Activated T-helper 1 cell treated with anti-CD3 and anti-CD28 coated beads, Interleukin-2, amount 50 U/mL, for 16 hours (primary cell): ENCODE measurements at places on chromosomes 7 and 10.
A peak's percentile ranks its signal among the peaks of the same experiment; 100 is the strongest.

GRCh38 chr7:7237978-7238267 is 55.6 kb downstream of the C1GALT1 start:
- no peak for DNase-seq

- no peak for DNase-seq
Measured at GRCh38 chr7:36289833-36290661, 99.6 kb upstream of the ANLN start.

DNA sequence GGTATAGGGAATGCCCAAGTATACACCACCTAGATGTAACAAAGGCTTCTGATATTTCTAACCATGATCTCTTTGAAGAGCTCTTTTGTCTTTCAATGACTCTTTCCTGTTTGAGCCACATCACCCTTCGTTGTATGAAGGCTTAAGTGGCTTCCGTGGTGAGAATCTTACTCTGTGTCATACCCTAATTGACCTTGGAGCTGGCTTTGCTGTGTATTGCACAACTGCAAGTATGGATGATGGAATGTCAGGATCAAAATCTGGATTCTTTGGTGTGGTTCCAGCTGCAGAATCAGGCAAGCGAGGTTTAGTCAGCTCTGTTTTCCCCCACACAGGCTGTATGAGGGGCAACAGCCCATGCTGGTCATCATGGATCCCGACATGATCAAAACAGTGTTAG is 16.0 kb downstream of the CYP3A43 start:
- no peak for DNase-seq

GRCh38 chr7:43341132-43341531 is 228.7 kb downstream of the HECW1 start:
- DNase-seq, result no peak

DNA sequence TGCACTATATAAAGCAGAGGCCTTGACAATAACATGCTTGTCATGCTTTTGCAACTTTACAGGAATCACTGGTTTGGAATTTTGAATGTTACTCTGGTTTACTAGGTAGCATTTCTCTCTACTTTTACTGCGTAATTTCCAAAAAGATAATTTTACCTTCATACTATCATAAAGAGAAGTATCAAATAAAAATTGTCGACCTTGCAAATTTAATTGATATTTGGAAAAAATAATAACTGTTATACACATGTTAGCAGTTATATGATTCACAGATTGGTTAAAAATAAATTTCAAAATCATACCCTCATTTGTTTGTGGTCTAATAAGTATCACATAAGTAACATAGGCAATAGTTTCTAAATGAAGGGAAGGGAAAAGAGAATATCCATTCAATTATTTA is 228.5 kb upstream of the CACNA2D1 start:
- no peak for DNase-seq

DNA sequence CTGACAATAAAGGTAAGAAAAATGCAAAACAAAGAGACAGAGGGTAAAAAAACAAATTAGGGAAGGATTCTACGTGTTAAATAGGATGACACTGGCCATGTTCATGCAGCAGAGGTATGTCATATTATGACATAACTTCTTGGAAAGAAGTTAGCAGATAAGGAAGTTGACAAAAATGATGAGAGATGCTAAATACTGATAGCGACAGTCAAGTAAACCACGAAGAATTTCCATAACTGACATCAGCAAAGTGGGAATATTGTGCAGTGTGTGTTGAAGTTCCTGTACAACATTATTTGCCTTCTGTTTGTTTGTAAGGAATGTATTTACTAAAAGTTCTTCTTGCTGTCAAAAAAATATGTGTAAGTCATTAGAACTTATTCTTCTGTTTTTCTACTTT is 29.5 kb downstream of the MDH2 start:
- no peak for DNase-seq

GRCh38 chr7:98394377-98394836 is 6.5 kb downstream of the BAIAP2L1 start:
- DNase-seq, result no peak

DNA sequence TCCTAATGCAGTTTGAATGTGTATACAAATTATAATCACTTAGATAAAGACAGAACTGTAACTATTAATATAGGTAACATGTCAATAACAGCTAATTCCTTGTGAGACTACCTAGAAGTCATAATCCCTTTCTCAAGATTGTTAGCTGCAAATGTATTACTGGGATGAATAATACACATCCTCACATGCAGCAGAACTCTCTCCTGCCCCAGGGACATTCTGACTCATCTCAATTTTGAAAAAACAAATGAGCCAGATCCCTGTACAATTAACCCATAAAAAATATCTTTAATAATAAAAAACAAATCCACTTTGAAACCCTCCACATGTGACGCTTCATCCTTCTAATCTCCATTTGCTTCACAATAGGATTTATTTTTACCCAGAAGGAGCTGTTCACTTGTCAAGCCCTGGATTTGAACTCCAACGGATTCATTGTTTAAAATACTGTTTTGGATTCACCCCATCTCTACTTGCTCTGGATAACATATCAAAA is 428.4 kb upstream of the TEX47 start:
- no peak for DNase-seq

DNA sequence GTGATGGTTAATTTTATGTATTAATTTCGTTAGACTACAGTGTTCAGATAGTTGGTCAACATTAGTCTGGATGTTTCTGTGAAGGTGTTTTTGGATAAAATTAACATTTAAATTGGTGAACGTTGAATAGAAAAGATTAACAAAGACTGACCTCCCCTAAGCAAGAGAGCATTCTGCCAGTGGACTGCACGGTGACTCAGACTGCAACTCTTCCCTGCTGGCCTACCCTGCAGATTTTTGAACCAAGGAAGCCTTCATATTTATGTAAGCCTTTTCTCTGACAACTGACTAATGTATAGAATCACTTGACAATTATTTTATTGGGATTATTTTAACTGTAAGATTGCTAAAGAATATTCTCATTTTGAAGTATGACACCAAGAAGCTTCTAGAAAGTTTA is 7.9 kb upstream of the ZNF248 start:
- no peak for DNase-seq

GRCh38 chr7:133568544-133568943 is 315.7 kb downstream of the EXOC4 start:
- DNase-seq, result no peak

- DNase-seq, result no peak
Measured at GRCh38 chr10:122019414-122019975, 30.5 kb downstream of the TACC2 start.

GRCh38 chr7:140696024-140696679 is 356 bp upstream of the NDUFB2 start:
- DNase-seq, result peak; percentile 88

DNA sequence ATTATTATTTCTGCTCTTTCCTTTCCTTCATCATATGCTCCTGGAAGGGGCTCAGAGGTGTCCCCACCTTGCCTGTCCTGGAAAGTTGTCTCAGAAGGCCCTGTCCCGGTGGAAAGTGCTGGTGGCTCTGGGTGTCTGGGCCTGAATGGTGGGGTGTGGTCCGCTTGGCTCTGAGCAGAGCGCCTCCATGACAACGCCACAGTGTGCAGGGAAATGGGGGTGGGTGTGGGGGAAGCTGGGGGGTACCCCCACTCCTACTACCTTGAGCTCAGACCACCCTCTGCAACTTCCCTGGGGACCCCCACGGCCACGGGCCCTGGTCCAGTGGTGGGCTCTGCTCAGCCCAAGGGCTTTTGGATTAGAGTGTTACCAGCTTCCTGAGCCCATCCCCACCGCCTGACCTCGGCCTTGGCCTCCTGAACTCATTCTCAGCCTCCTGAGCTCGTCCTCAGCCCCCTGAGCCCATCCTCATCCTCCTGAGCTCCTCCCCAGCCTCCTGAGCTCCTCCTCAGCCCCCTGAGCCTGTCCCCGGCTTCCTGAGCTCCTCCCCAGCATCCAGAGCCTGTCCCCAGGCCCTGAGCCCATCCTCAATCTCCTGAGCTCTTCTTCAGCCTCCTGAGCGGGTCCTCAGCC is 106.4 kb upstream of the FAM20C start:
- no peak for DNase-seq

DNA sequence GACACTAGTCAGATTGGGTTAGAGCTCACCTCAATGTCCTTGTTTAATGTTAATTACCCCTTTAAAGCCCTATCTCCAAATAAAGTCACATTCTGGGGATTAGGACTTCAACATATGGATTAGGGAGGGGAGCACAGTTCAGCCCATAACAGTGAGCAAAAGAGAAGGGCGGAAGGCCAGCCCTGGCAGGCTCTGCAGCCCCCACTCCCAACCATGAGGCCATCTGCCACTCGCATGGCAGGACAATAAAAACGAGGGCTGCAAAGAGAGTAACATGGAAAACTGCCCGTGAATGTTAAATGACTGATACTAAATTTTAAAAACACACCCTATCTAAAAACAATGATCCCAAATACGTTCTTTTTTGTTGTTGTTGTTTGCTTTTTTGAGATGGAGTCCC is 38.7 kb downstream of the RGS10 start:
- no peak for DNase-seq

DNA sequence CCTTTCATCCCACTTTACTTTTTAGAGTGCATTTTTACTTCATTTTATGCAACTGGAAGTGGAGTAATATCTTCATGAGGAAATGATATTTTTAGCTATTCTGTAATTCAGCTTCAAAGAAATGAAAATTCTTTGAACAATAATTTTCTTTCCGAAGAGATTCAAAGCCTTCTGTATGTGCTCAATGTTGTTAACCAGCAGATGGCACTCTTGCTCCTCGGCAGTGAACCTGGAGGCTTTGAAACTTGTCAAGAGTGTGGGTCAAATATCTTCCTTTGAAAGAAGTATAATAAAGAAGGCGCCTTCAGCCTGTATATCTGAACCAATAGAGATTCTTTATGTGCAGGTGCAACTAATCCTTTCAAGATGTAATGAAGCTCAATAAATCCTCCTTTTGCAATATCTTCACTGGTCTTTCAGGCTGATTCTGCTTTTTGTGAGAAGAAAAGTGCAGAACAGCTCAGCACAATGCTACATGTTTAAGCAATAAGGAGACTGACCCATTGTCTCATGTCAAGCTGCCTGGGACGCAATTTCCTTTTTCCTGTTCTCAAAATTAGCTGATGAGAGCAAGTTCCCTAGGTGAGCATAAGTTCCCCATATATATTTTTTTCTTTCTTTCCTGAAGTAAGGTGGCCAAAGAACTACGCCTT is 258.4 kb downstream of the SEMA3A start:
- no peak for DNase-seq

- DNase-seq, result peak; percentile 5
Measured at GRCh38 chr7:144835155-144835611, 670 bp downstream of the TPK1 start.

- DNase-seq, result no peak
Measured at GRCh38 chr10:12716042-12716441, 285.5 kb downstream of the CCDC3 start.

- DNase-seq, result no peak
Measured at GRCh38 chr10:11335167-11335652, 276.2 kb downstream of the USP6NL start.

DNA sequence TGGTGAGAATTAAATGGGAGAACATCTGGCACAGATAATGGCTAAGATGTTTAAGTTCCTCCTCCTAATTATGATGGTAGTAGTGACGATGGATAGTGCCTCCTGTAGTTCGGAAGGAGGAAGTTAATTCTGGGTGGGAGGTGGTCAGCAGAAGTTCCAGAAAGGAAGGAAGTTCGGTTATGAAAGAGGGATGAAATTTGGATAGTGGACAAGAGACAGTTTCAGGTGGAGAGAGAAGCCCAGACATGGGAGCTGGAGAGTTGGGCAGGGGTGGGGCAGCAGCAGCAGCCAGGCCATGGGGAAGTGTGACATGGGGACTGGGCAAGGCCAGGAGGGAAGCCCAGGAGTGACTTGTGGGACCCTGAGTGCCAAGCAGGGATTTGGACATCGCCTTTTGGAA is 99.5 kb downstream of the CCNY start:
- no peak for DNase-seq

- no peak for DNase-seq
Measured at GRCh38 chr7:117041822-117042221, 88.5 kb downstream of the ST7 start.

DNA sequence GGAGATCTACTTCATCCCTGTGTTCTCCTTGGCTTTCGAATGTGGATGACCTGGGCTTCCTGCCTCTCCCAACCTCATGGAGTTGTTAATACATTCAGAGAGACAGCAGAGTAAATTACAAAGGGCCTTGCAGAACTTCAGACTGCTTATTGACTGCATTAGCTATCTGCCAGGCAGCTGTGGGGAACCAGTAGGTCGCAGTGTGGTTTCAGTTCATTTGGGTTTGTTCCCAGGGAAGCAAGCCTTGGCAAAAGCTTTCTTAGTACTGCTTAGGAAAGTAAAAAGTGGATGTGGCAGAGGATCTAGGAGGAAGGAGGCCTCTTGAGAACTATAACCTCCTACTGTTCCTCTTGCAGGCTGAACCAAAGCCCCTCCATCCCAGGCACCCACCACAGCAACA is 9.2 kb downstream of the NPFFR1 start:
- DNase-seq, result no peak

DNA sequence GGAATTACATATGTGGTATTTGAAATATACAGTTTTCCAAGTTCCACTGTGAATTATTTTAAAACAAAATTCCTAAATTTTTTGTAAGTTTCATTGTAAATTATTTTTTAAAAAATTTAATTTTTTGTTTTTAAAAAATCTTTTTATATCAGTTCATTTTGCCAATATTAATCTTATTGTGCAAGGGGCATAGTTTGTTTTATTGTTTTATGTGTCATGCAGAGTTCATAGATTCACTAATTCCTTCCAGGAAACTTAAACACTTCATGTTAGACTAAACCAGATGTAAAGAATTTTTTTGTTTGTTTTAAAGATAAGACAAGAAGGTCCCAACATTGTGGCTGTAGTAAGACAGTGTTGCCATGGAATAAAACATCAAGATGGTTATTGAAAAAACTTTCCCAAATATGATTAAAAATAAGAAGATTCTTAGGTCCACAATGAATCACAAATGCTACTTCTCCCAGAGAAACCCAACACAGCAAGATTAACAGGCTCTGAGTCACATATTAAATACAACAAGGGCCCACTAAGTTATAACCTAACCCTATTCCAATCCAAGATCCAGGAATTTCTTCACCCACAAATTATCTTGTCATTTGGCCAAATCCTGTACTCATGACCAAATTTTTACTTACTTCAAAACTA is 464.7 kb upstream of the IGFBP3 start:
- DNase-seq, result no peak

DNA sequence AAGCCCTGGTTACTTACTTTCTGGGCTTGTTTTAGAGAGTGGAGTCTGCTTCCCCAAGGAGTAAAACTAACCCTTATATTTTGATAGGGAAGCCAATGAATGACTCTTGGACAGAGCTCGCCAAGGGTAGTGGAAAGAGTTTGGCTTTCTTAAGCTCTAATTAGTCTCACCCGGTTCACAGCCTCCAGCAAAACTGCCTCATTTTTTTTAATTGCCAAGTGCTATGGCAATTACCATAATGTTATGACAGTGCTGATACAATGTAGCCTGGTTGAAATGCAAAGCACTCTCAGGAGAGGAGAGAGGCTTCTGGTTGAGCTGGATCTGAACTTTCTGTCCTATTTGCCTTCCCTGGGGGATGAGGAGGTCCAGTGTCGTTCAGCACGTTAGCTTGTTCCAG is 376.1 kb upstream of the CHRM2 start:
- DNase-seq, result no peak

GRCh38 chr10:29608062-29608461 is 26.7 kb downstream of the SVIL start:
- no peak for DNase-seq
